ENCODE measurements at places on chromosomes 12 and 14.

- peaks cover 14% of the 10 kb centered on the region for H3K27me3 ChIP-seq
- H3K27ac ChIP-seq: no peak overlapping the region
- no peak for DNase-seq
- H3K4me1 ChIP-seq: no peaks in the 10 kb centered on the region
Observed at GRCh38 chr12:105451211-105451610, 120.7 kb downstream of the C12orf75 start.

- DNase-seq: peak; percentile 96
- peaks cover 64% of the 10 kb centered on the region for H3K4me1 ChIP-seq
- no peaks in the 10 kb centered on the region for H3K27me3 ChIP-seq
- H3K36me3 ChIP-seq: peaks cover 25% of the 10 kb centered on the region
Observed at GRCh38 chr12:21657326-21658077, at the start of gene LDHB. LDHB (minus strand) TSS chr12:21657842; CDS start chr12:21654671, 3,171 bp downstream.

DNA sequence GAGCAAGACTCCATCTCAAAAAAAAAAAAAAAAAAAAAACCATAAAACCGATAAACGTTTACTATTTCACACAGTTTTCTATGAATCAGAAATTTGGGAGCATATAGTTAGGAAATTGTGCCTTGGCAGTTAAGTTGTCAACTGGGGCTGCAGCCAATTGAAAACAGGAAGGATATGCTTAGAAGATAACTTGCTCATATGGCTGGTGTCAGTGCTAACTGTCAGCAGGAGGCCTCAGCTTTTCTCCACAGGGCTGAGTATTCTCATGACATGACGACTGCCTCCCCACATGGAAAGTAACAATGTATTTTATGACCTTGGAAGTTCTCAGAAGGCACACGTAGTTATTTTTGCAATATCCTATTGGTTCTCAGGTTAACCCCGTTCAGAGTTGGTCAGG is 29.6 kb upstream of the OR5AU1 start:
- peak overlapping the region; percentile 40 for H3K27ac ChIP-seq
- no peaks in the 10 kb centered on the region for H3K4me1 ChIP-seq
- DNase-seq: no peak
- H3K36me3 ChIP-seq: peaks cover 2% of the 10 kb centered on the region
- H3K27me3 ChIP-seq: peaks cover 17% of the 10 kb centered on the region

DNA sequence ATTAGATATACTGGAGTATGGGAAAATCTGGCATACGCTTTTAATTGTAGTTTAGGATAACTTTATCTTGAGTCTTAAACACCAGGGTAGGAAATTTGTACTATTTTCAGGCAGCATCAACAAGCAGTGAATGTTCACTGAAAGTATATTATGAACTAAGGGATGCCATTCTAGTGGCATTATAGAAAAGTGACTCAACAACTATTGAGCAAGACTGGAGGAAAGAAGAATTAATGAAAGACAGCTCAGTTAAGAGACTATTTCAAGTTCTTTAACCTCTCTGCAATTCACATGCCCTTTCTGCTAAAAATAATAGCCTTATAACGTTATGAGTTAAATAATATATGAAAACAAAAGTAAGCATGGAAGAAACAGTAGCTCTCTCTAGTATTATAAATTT is 343.1 kb downstream of the FSCB start:
- no peak for DNase-seq
- H3K4me3 ChIP-seq: no peak overlapping the region
- H3K27ac ChIP-seq: no peak overlapping the region
- no peaks in the 10 kb centered on the region for H3K4me1 ChIP-seq
- no peaks in the 10 kb centered on the region for H3K36me3 ChIP-seq
- no peaks in the 10 kb centered on the region for H3K27me3 ChIP-seq

GRCh38 chr14:44490966-44491365 is 16.1 kb downstream of the FSCB start:
- H3K36me3 ChIP-seq: no peaks in the 10 kb centered on the region
- H3K27me3 ChIP-seq: no peaks in the 10 kb centered on the region
- no peak for DNase-seq
- no peaks in the 10 kb centered on the region for H3K4me1 ChIP-seq
- H3K4me3 ChIP-seq: no peak overlapping the region
- H3K27ac ChIP-seq: no peak overlapping the region

GRCh38 chr12:122040579-122041386 is 19.1 kb downstream of the BCL7A start:
- H3K27me3 ChIP-seq: no peaks in the 10 kb centered on the region
- DNase-seq: no peak
- H3K4me1 ChIP-seq: no peaks in the 10 kb centered on the region
- no peak overlapping the region for H3K4me3 ChIP-seq
- no peaks in the 10 kb centered on the region for H3K36me3 ChIP-seq

DNA sequence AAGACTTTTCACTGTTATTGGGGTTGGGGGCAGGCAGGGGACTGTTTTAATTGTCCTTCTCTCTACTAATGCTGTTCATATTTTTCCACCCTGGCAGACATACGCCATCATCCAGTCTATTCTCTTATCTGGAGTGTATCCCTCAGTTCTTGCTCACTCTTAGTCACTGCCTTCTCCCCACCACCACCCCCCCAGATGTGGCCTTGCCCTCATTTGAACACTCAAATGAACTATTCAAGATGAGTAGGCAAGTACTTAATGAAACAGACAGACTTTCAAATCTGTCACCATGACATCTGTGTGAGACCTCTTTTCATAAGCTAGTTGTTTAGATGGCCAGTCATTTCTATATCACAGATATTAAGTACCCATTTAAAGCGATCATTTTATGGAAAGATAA is 10.1 kb downstream of the NUDT4 start:
- H3K27me3 ChIP-seq: no peaks in the 10 kb centered on the region
- H3K4me3 ChIP-seq: peak overlapping the region; percentile 61
- peaks cover 36% of the 10 kb centered on the region for H3K36me3 ChIP-seq
- H3K4me1 ChIP-seq: peaks cover 67% of the 10 kb centered on the region

All from activated T-cell treated with anti-CD3 and anti-CD28 coated beads, Interleukin-2, amount 50 U/mL, for 72 hours (primary cell).